ENCODE measurements at places on chromosomes 3 and 15. TPM values are rescaled to one million over a fixed set of nuclear protein-coding genes. Genes with fewer than 3 reads are reported as not detected.

ARPP21 gene
- total RNA-seq, result not detected

ZNF197 gene
- total RNA-seq, result 11.6 TPM

CHRM5 gene
- not detected for total RNA-seq

TTLL13 gene
- total RNA-seq, result 0.19 TPM

SLC28A1 gene
- 0.91 TPM for total RNA-seq

LYZL4 gene
- not detected for total RNA-seq

All from left ventricle myocardium inferior (tissue), 1 donor.